Caki2 (cell line): ENCODE measurements at places on chromosomes 4 and X. TPM values are rescaled to one million over a fixed set of nuclear protein-coding genes. Genes with fewer than 3 reads are reported as not detected.

GRCh38 chr4:161291222-161291621 lies 872.6 kb downstream of the FSTL5 start:
- DNase-seq: no peak

DNA sequence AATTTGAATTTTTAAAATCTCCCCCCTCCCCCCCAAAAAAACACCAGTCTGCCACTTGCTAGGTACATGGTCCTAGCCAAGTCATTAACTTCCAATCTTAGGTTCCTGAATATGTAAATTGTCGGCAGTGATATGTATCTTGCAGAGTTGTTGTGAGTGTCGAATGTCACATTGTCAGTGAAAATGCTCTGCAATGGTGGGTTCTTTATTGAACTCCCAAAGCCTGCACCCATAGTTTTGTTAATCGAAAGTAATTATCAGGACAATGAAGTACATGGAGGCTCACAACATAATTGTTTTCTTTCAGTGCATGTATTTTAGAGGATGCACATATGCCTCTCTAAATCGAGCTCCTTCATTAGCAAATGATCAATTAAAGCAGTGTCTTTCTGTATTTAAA lies 185.6 kb upstream of the S100G start:
- DNase-seq: no peak

DNA sequence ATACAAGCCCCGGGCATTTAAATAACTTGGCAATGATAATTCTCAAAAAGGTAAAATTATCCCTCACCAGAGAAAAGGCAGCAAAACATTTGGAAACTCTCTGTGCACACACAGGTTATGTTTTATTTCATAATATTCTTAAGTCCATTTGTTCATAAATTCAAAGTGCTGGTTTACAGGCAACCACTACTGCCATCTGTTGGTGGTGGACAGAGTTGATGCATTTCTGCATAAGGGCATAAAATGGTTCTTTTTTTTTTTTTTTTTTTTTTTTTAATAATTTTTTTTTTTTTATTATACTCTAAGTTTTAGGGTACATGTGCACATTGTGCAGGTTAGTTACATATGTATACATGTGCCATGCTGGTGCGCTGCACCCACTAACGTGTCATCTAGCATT lies 31.5 kb upstream of the IL21 start:
- no peak for DNase-seq

- peak; percentile 49 for DNase-seq
These were observed 37.0 kb upstream of the ATP6AP2 start for GRCh38 chrX:40543661-40544328.

- no peak for DNase-seq
These were observed 232.5 kb upstream of the GPRIN3 start for GRCh38 chr4:89539797-89540711.

DNA sequence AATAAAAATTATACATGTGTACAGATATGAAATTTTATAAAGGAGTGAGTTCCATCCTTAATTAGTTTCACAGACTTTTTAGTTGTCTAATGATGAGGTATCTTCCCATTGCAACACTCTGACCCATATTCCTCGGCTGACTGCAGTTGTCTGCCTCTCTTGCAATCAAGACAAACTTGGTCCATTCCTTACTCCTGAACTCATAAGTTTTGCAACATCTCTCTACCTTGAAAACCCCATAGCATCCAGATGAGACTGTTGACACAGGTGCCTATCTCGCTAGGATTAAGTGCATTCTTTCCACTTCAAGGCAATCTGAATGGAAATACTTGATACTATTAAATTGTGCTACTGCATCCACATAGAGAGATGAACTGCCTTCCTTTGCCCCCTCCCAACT lies 2.3 kb downstream of the XKRX start:
- no peak for DNase-seq

DNA sequence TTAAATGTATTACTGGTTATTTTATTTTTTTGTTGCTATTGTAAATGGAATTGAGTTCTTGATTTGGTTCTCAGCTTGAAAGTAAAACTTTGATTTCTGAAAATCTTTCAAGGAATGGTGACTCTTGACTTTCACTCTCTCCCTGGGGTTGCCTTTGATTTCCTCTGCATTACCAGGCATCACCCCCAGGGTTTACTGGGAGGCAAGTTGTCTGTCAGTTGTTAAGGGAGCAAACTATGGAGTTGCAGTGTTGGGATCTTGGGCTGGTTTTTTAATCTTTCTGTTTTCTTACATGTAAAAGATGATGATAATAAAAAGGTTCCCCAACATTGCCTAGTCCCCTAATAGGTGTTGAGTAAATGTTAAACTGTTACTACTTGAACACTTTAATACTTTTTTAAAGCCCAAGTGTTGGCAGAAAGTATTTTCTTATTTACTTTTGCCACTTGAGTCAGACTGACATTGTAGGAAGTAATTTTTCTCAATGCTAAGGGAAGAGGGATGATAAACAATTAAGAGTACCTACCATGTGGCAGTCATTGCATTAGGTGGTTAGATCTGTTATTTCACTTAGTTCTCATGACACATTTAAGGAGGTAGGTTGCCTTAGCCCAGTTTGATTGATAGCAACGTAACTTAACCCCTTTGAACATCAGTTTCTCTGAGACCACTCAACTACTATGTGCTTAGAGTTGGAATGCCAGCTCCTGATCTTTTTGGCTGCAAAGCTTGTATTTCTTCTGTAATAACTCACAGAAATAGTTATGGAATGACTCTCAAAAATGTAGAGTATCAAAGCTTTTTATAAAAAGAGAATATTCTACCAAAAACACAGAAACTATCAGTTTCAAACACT lies 67.1 kb downstream of the DCLK2 start:
- DNase-seq: no peak

DNA sequence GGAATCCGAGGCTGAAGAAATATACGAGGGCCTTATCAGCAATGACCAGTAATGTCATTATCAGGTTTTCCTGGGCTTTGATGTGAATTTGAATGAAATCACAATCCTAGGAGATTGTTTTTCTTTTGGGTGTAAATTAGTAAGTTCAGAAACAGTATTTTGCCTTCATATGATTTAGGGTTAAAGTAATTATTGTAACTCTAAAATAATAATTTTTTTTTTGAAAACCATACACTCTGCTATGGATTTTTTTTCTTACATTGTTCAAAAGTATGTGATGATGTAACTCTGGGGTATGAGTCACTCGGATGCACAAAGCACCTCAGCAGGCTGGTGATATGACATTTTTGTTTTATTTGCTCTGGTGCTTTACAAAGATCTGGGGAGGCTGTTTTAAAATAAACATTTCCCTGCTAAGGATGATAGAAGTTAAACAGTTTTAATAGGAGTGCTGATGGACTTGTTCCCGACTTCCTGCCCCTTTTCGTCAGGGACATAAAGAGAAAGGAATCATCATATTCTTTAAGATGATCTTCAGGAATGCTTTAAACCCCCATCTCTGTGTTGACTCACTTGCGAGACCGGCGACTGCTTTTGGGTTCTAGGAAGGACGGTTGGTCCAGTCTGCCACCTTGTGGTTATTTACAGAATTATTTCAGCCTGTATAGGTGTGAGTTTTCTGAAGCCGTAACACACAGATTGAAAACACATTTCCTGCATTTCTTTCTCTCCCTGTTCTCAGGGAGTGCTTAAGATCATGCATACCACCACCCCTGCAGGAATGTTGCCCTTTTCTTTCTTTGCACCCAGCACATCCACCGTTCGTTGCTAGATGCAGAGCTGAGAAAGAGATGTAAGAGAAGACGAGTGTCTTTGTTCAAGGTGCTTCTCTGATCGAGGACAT lies 72.5 kb downstream of the RAPGEF2 start:
- DNase-seq: peak; percentile 83

- DNase-seq: no peak
These were observed 683 bp downstream of the EBP start for GRCh38 chrX:48522291-48522690.

DNA sequence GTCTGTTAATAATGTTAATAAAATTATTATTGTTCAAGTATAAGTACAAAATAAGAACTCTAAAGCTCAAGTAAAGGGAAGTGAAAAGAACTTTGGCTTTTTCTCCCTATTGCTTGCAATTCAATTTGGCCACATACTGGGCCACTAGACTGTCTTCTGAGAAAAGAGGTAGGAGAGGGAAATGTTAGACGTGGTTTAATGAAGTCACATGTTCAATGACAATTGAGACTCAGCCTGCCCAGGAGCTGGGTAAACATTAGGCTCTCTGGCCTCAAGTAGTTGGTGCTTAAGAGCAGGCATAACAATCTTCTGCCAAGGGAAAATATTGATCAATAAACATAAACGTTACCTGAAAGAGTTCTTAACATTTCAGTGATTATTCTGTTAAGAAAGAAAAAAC lies 15.1 kb upstream of the PRSS12 start:
- DNase-seq: no peak

- no peak for DNase-seq
These were observed 614.4 kb downstream of the RPA4 start for GRCh38 chrX:97498093-97498492.

DNA sequence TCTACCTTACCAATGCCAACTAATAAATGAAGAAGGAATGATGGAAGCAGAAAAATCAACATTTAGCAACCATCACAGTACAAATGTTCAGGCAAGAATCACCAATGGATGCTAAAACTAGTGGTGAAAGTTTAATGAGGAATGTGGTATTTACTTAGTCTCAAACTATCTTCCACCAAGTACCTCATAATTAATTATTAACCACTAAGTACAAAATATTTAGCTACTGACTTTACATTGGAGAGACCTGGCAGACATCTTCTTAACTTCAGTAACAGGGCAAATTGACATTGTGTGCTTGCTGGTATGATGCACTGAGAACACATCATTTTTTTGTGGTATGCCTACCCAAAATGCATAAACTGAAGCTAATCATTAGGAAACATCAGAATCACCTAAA lies 82.4 kb downstream of the DLG3 start:
- no peak for DNase-seq

DNA sequence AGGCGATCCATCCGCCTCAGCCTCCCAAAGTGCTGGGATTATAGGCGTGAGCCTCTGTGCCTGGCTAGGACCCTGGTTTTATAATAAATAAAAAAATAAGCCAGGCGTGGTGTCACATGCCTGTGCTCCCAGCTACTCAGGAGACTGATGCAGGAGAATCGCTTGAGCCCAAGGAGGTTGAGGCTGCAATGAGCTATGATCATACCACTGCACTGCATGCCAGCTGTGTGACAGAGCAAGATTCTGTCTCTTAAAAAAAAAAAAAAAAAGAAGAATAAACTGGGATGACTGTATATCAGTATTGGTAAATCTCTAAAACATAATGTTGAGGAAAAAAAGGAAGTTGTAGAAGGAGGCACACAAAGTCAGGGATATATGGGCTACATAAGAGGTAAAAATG lies 45.7 kb upstream of the SLC34A2 start:
- DNase-seq: no peak

DNA sequence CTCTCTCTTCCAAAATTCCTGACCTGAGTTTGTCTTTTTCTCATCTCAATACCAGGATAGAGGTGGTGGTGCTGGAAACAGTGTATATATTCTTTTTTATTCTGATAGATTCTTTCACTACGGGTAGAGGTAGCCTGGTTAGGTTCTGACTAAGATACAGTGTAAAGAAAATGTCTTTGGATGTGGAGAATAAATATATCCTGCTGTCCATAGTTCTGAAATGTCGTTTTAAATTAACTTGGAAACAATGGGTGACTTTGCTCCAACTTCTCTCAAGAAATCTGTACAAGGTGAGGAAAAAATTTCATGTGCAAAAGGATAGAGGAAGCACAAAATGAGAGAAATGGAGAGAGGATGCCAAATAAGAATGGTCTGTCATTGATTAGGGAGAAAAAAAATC lies 546.1 kb downstream of the GBA3 start:
- no peak for DNase-seq

DNA sequence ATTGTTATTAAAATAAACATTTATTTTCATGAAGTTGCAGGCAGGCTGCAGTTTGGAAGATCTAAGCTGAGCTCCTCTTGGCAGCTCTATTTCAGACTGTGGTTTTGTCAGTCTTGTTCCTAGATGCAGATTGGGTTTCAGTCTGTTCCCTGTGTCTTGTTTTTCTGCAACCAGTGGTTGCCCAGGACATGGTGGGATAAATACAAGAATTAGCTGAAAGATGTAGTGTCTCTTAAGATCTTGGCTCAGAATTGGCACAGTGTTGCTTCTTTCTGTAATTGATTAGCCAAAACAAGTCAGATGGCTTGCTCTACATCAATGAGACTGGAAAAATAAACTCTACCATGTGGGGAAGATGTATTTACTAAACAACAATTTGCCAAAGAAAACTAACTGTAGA lies 283.0 kb upstream of the BOD1L1 start:
- DNase-seq: peak; percentile 42

GRCh38 chr4:95186666-95187065 lies 362.1 kb downstream of the UNC5C start:
- DNase-seq: no peak

GRCh38 chr4:176883108-176883550 lies 90.4 kb upstream of the VEGFC start:
- peak; percentile 63 for DNase-seq

DNA sequence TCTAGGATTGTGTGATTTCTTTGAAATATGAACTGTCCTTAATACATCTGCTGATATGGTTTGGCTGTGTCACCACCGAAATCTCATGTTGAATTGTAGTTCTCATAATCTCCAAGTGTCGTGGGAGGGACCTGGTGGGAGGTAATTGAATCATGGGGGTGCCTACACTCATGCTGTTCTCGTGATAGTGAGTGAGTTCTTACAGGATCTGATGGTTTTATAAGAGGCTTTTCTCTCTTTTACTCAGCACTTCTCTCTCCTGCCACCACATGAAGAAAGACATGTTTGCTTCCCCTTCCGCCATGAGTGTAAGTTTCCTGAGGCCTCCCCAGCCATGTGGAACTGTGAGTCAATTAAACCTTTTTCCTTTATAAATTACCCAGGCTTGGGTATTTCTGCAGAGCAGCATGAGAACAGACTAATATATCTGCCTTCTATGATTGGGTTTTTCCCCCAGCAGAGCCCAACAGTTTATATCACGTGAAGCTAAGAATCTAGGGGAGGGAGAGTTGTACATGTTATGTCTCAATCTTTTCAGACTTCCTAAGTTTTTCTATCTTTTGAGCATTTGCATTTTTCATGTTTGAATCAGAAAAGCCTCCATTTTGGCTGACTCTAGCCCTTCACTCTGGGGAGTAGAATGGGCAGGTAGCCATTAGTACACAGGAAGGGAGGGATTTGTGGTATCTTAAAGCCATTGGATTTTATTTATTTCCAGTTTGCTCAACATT lies 58.9 kb downstream of the PLAC1 start:
- DNase-seq: no peak

The FHIP1A gene
- 8.7 and 16.2 TPM in 2 replicates for total RNA-seq

The TRIM75 gene
- not detected in 2 replicates for total RNA-seq

The CDKL5 gene
- 0.34 and 0.35 TPM in 2 replicates for total RNA-seq

The HERC3 gene
- total RNA-seq: 2.3 and 8.1 TPM in 2 replicates

The TEX11 gene
- total RNA-seq: not detected in 2 replicates

The RAB33A gene
- not detected in 2 replicates for total RNA-seq

The RAB41 gene
- not detected in 2 replicates for total RNA-seq

The UCP1 gene
- total RNA-seq: not detected in 2 replicates

The RPS6KA6 gene
- 0.95 and 4.0 TPM in 2 replicates for total RNA-seq

The SSX3 gene
- not detected in 2 replicates for total RNA-seq

The BGN gene
- total RNA-seq: not detected in 2 replicates

The DOK7 gene
- 19.8 and 20.7 TPM in 2 replicates for total RNA-seq

The MAGEC1 gene
- not detected in 2 replicates for total RNA-seq
